NCI-H524 (cell line): ENCODE measurements at places on chromosomes 4 and X.

DNA sequence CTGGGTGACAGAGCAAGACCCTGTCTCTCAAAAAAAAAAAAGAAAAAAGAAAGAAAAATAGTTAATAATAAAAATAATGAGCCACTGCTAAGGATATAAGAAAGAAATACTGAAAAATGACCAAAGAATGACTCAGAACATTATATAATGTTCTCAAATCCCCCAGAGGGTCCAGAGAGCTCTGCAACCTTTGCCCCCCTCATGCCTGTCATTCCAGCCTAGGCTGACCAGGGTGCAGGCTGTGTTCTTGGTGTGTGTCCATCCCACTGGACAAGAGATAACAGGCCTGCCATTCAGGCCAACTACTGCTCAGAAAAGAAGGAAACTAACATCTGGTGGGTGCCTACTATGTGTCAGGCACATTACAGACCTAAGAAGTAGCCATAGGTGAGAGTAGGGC is 72.7 kb upstream of the EDNRA start:
- DNase-seq = no peak

DNA sequence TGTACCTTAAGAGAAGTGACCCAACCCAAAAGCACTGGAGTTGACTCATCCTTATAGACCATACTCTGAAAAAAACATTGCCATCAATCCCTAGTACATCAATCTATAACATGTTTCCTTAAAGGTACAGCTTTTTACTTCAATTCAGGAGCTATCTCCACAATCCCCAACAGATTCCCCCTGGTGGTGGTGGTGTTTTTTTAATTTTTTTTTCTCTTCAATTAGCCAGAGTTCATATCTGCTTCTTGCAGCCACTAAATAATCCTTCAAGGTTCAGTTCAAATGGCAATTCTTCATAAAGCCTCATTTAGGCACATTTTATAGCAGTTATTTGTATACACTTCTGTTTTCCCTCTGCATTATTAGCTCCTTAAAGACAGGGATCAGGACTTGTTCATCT is 60.7 kb upstream of the KDR start:
- DNase-seq = no peak

DNA sequence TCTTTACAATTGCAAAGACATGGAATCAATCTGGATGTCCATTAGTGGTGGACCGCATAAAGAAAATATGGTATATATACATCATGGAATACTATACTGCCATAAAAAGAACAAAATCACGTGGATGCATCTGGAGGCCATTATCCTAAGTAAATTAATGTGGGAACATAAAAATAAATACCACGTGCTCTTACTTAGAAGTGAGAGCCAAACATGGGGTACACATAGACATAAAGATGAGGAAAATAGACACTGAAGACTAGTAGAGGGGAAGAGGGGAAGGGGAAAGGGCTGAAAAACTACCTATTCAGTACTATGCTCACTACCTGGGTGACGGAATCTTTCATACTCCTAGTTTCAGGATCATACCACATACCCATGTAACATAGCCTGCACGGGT is 179.3 kb upstream of the TECRL start:
- no peak for DNase-seq

DNA sequence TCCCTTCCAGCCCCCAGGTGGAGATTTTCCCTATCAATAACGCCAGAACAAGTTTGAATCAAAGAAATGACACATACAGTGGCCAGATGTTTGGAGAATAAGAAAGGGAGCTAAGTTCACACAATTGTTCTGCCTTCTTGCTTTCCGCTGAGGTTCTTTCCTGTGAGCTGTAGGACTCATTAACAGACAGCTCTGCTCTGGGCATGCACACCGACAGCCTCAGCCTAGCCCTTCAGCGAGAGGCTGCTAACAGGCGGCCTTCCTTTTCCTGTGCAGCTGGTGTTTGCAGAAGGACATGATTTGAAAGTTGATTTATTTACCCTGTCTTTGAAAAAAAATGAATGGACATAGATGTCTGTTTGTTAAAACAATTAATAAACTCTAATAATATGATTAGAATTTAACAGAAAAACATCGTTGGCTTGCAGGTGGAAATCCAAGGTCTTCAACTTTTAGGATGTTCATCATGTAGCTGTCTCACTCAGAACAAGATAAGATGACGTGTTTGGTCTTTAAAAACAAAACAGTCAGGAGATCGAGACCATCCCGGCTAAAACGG is 183.3 kb downstream of the KDR start:
- DNase-seq = no peak

DNA sequence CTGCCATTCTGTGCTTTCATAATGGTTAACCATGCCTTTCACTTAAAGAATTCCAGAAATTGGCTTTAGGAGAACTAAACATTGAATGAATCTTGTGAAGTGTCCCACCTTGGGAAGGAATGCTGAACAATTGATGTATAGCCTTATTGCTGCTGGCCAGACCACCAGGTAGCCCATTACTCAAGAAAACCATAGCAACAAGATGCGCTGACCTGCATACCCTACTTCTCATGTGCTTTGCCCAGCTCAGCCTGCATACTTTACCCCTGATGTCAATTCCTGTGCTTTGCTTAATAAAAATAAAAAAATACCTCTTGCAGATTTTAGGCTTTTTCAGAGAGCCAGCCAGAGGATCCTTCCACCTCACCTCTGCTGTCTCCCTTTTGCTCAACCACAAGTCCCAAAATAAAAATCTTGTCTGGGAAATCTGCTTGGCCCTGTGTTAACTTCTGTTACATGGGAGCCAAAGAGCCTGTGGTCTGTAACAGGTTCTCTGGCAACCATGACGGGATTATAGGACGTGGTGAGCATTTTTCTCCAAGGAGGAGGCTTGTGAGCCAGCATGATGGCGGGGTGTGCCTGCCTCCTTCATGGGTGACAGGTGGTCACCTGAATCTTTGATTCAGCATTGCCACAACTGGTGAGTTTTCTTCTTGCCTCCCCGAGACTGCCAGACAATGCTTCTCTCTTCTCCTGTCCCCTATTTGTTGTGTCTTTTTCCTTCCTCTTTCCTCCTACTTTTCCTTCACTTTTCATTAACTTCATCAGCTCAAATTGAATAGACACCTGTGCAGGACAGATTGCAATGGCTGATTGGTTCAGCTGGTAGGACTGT is 106.8 kb downstream of the ARSJ start:
- DNase-seq = no peak

GRCh38 chr4:183746305-183747229 is 87.5 kb downstream of the TRAPPC11 start:
- no peak for DNase-seq

GRCh38 chr4:146155152-146155724 is 20.3 kb upstream of the LSM6 start:
- DNase-seq = no peak

DNA sequence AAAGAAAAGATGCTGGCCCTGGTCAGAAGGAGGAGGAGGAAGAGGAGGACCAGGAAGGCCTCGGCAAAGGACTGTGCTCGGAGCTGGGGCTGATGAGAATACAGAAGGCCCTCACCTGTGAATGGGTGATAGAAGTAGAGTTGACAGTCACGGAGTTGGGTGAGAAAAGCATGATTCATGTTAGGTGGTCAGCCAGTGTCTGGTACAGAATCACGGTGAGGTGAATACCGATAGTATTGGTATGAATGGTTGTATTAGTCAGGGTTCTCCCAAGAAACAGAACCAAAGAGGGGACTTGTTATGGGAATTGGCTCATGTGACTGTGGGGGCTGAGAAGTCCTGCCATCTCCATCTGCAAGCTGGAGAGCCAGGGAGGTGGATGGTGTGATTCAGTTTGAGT is 32.5 kb upstream of the FAM156A start:
- no peak for DNase-seq

DNA sequence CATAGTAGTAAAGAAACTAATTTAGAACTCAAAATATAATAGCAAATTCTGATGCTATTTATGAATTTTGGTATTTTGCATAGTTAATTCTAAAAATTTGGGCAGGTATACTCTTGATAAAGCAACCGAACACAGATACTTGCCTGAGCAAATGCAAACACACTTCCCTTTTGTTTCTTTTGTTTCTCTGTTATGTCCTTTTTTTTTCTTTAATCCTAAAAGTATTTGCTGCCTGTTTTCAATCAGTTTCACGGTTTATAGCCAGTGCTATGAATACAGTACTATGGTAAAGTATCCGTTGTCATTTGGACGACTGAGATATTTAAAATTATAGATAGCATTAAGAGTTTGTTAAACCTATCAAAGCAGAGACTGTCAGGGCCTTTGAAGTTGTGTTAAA is 84.3 kb upstream of the HPRT1 start:
- DNase-seq = no peak

DNA sequence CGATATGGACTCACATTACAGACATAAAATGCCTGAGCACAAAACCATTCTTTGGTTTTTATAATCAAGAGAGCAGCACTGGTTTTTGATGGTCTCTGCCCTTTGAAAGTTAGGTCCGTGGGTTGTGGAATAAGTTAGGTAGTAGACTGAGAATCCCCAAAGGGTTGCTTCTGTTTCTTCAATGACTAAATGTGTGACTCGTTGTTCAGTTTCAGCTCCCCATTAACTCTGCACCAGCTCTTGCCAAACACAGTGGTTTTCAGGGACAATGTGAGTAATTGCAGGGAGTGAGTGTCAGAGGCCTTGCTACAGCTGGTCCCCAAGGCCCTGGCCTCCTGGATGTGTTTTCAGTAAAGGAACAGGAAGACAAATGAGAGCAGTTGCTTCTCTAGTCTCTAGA is 24.8 kb downstream of the SMIM20 start:
- DNase-seq = no peak

GRCh38 chr4:69440308-69440707 is 55.4 kb downstream of the UGT2B4 start:
- DNase-seq = no peak

DNA sequence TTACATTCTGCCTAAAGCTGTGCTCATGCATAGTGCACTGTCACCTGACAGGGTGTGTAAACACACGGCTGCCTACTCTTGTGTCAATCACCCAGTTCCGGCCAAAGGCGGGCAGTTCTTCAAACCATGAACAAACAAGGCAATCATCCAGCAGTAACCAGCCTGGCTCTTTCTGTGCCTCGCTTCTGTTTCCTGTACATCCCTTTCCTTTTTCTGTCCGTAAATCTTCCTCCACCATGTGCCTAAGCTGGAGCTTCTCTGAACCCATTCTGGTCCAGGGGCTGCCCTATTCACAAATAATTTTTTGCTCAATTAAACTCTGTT is 60.8 kb upstream of the CBR4 start:
- no peak for DNase-seq

GRCh38 chr4:139509727-139510410 is 46.1 kb downstream of the SETD7 start:
- DNase-seq = no peak

- no peak for DNase-seq
Measured at GRCh38 chr4:1226144-1226481, 22.8 kb downstream of the CTBP1 start.
